ENCODE measurements at places on chromosomes 11 and 22.

- peaks cover 8% of the 10 kb centered on the region for H3K27me3 ChIP-seq
- no peaks in the 10 kb centered on the region for H3K36me3 ChIP-seq
- no peak for DNase-seq
- H3K4me3 ChIP-seq = no peak overlapping the region
Observed at GRCh38 chr11:110085255-110085838, 7.8 kb upstream of the ZC3H12C start.

- no peak for DNase-seq
- H3K4me3 ChIP-seq = no peak overlapping the region
- no peak overlapping the region for H3K27ac ChIP-seq
- no peaks in the 10 kb centered on the region for H3K36me3 ChIP-seq
- no peaks in the 10 kb centered on the region for H3K27me3 ChIP-seq
- H3K4me1 ChIP-seq = no peaks in the 10 kb centered on the region
Observed at GRCh38 chr11:14022251-14022650, 59.7 kb downstream of the SPON1 start.

GRCh38 chr11:69808667-69809086 lies 10.5 kb downstream of the FGF3 start:
- DNase-seq = no peak
- no peak overlapping the region for H3K27ac ChIP-seq
- H3K4me1 ChIP-seq = no peaks in the 10 kb centered on the region
- H3K36me3 ChIP-seq = no peaks in the 10 kb centered on the region

DNA sequence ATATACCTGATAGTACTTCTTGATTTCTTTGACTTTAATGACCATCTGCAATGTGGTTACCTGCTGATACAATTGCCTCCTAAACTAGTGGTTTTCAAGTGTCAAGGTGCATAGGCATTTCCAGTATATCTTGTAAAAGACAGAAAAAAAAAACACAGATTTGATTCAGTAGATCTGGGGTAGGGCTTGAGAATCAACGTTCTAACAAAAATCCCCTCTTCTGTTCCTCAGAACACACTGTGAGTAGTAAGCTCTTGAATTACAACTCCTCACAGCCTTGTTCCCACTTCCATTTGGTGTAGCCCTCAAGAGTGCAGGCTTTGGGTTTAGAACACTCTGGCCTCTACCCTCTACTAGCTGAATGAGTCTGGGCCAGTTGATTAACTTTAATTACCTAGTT lies 78.0 kb upstream of the CTSC start:
- peaks cover 4% of the 10 kb centered on the region for H3K36me3 ChIP-seq
- H3K4me1 ChIP-seq = peaks cover 41% of the 10 kb centered on the region
- peak overlapping the region; percentile 50 for H3K4me3 ChIP-seq
- H3K27me3 ChIP-seq = no peaks in the 10 kb centered on the region
- DNase-seq = no peak

GRCh38 chr11:65871811-65872548 lies 620 bp downstream of the EFEMP2 start:
- H3K27ac ChIP-seq = no peak overlapping the region
- DNase-seq = no peak
- peak overlapping the region; percentile 42 for H3K4me3 ChIP-seq
- no peaks in the 10 kb centered on the region for H3K27me3 ChIP-seq
- peaks cover 18% of the 10 kb centered on the region for H3K4me1 ChIP-seq

- no peak overlapping the region for H3K4me3 ChIP-seq
- H3K27me3 ChIP-seq = no peaks in the 10 kb centered on the region
- H3K4me1 ChIP-seq = no peaks in the 10 kb centered on the region
Observed at GRCh38 chr11:9739123-9739900, 75.4 kb downstream of the SWAP70 start.

DNA sequence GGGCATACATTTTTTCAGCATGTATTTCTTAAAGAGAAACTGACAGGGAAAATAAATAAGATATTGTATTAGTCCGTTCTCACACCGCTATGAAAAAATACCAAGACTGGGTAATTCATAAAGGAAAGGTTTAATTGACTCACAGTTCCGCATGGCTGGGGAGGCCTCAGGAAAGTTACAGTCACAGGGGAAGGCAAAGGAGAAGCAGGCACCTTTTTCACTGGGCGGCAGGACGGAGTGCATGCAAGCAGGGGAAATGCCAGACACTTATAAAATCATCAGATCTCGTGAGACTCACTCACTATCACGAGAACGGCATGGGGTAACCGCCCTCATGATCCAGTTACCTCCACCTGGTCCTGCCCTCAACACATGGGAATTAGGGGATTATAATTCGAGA lies 44.2 kb downstream of the PPFIA1 start:
- H3K36me3 ChIP-seq = peaks cover 6% of the 10 kb centered on the region
- no peak overlapping the region for H3K27ac ChIP-seq
- no peaks in the 10 kb centered on the region for H3K27me3 ChIP-seq
- no peak overlapping the region for H3K4me3 ChIP-seq
- DNase-seq = no peak
- peaks cover 17% of the 10 kb centered on the region for H3K4me1 ChIP-seq

GRCh38 chr11:29333993-29334775 lies 682.6 kb downstream of the KCNA4 start:
- no peak overlapping the region for H3K27ac ChIP-seq
- DNase-seq = no peak
- no peaks in the 10 kb centered on the region for H3K4me1 ChIP-seq
- no peak overlapping the region for H3K4me3 ChIP-seq
- H3K27me3 ChIP-seq = no peaks in the 10 kb centered on the region

DNA sequence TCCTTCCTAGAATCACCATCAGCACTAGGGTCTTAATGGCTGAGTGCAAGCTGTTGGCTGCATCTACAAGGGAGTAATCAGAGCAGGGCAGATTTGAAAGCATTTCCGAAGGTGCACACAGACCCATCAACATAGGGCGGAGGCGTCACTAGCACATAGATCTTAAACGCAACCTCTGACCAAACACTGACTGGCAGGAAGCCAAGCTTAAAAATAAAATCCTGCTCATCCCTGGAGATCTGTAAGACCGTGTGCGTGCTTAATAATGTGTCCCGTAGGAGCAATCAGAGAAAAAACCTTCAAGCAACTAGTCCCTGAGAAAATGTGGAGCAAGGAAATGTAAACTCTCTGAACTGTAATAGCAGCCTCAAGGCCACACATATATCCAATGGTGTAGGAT lies 470.5 kb downstream of the ETS1 start:
- H3K36me3 ChIP-seq = peaks cover 2% of the 10 kb centered on the region
- no peak overlapping the region for H3K4me3 ChIP-seq
- no peak overlapping the region for H3K27ac ChIP-seq
- H3K27me3 ChIP-seq = no peaks in the 10 kb centered on the region
- no peaks in the 10 kb centered on the region for H3K4me1 ChIP-seq
- DNase-seq = no peak

GRCh38 chr11:19803506-19803998 lies 90.9 kb downstream of the NAV2 start:
- H3K27ac ChIP-seq = no peak overlapping the region
- H3K4me3 ChIP-seq = no peak overlapping the region
- no peaks in the 10 kb centered on the region for H3K4me1 ChIP-seq
- no peaks in the 10 kb centered on the region for H3K36me3 ChIP-seq
- no peak for DNase-seq

- H3K27ac ChIP-seq = no peak overlapping the region
- H3K4me3 ChIP-seq = no peak overlapping the region
- H3K27me3 ChIP-seq = no peaks in the 10 kb centered on the region
- peaks cover 4% of the 10 kb centered on the region for H3K36me3 ChIP-seq
- no peaks in the 10 kb centered on the region for H3K4me1 ChIP-seq
Observed at GRCh38 chr22:23289851-23290724, 109.8 kb downstream of the BCR start.

- H3K27me3 ChIP-seq = peaks cover 5% of the 10 kb centered on the region
- no peak overlapping the region for H3K27ac ChIP-seq
- no peaks in the 10 kb centered on the region for H3K36me3 ChIP-seq
- no peak for DNase-seq
Observed at GRCh38 chr11:11381471-11382105, 28.5 kb upstream of the CSNK2A3 start.

- peaks cover 9% of the 10 kb centered on the region for H3K27me3 ChIP-seq
Observed at GRCh38 chr22:47724030-47724429, 961.6 kb downstream of the TBC1D22A start.

DNA sequence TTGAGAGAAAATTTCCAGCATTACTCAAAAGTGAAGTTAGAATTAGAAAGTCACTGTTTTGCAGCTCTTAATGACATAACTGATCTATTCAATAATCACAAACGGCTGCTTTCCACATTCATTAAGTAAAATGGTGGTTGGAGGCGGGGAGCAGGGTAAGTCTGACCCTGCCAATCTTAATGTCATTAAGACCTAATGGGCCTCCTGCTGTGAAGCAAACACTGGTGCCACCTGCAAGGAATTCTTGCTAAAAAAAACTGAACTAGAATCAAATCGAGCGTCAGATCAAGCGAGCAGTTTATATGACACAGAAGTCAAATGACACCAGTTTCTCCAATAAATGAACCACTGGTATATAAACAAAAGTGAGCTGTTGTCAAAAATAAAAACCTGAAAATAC lies 351.5 kb downstream of the BRD1 start:
- H3K36me3 ChIP-seq = peaks cover 8% of the 10 kb centered on the region
- no peak for DNase-seq
- no peak overlapping the region for H3K4me3 ChIP-seq
- no peak overlapping the region for H3K27ac ChIP-seq

DNA sequence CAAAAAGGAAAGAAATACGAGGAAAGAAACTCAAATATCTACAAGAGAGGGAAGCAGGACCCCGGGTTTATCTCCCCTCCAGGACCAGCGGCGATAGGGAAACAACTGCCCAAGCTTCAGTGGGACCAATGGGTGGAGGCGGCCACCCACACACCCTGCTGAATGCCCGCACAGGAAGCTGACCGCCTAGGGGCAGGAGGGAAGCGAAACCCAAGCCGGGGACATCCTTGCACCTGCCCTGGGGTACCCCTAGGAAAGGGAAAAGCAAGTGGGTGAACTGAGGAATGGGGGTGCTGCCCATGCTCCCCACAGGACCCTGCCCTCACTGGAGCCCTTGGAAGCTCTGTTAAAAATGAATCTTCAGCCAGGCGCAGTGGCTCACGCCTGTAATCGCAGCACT lies 27.6 kb upstream of the HMOX1 start:
- H3K27ac ChIP-seq = no peak overlapping the region
- no peak overlapping the region for H3K4me3 ChIP-seq
- H3K4me1 ChIP-seq = peaks cover 27% of the 10 kb centered on the region
- H3K27me3 ChIP-seq = peaks cover 18% of the 10 kb centered on the region
- H3K36me3 ChIP-seq = no peaks in the 10 kb centered on the region
- no peak for DNase-seq

DNA sequence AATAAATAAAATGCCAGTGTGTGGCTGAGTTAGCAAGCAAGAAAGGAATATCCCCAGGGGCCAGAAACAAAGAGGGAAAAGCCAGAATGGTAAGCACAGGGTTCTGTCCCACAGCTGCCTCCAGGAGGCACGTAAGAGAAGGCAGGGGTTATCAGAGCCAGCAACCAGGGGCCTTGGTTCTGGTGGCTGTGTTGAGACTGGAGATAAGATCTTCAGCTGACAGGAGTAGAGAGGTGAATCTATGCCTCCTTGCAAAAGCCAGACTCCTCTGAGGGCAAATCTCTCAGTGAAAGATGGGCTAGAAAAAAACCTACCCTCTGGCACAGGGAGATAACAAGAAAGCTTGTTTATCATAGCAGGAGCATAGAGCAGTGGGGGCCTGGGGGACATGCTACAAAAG lies 29.8 kb upstream of the NFAM1 start:
- no peaks in the 10 kb centered on the region for H3K36me3 ChIP-seq
- peaks cover 6% of the 10 kb centered on the region for H3K4me1 ChIP-seq
- no peak overlapping the region for H3K4me3 ChIP-seq
- H3K27ac ChIP-seq = no peak overlapping the region

DNA sequence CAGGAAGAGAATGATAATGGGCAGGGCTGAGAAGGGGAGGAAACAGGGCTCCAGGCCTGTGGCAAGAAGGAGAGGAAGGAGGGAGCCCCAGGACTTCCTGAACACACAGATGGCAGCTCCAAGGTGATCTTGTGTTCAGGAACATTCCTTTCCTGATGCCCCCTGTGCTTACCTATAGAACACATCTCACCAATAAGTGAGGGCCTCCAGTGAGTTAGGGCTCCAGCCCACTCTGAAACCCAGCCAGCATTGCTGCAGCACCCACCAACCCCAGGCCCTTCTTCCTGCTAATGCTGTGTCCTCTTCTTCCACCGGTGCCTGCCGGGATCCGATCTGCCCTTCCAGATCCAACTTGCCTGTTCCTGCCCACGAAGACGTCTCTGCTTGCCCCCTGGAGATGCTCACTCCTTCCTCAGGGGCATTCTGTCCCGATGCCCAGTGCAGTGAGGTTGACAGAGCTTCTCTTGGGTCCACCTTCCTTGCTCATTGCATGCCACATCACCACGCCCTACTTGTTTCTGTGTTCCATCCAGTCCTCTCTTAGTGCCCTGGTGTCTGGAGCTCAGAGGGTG lies 17.4 kb downstream of the ANKK1 start:
- H3K4me3 ChIP-seq = no peak overlapping the region
- H3K27me3 ChIP-seq = peaks cover 11% of the 10 kb centered on the region
- no peak for DNase-seq
- no peaks in the 10 kb centered on the region for H3K4me1 ChIP-seq

GRCh38 chr11:73168925-73169579 lies 26.9 kb upstream of the FCHSD2 start:
- DNase-seq = no peak
- H3K4me1 ChIP-seq = peaks cover under 1% of the 10 kb centered on the region
- H3K27ac ChIP-seq = no peak overlapping the region
- no peaks in the 10 kb centered on the region for H3K36me3 ChIP-seq
- no peaks in the 10 kb centered on the region for H3K27me3 ChIP-seq

- peak; percentile 95 for DNase-seq
- H3K4me3 ChIP-seq = peak overlapping the region; percentile 55
- no peaks in the 10 kb centered on the region for H3K36me3 ChIP-seq
Observed at GRCh38 chr11:118659314-118659952, 20.0 kb downstream of the TREH start.

GRCh38 chr11:57430952-57431351 lies 4.0 kb upstream of the SLC43A3 start:
- peaks cover 13% of the 10 kb centered on the region for H3K27me3 ChIP-seq
- no peak for DNase-seq
- H3K4me1 ChIP-seq = peaks cover 30% of the 10 kb centered on the region
- no peak overlapping the region for H3K27ac ChIP-seq

- H3K36me3 ChIP-seq = no peaks in the 10 kb centered on the region
- peaks cover 28% of the 10 kb centered on the region for H3K27me3 ChIP-seq
- peak overlapping the region; percentile 48 for H3K27ac ChIP-seq
- peak overlapping the region; percentile 89 for H3K4me3 ChIP-seq
Observed at GRCh38 chr11:130071211-130071712, 1.6 kb downstream of the APLP2 start.

- no peaks in the 10 kb centered on the region for H3K27me3 ChIP-seq
- no peaks in the 10 kb centered on the region for H3K4me1 ChIP-seq
- DNase-seq = no peak
- no peak overlapping the region for H3K4me3 ChIP-seq
- no peak overlapping the region for H3K27ac ChIP-seq
- peaks cover 2% of the 10 kb centered on the region for H3K36me3 ChIP-seq
Observed at GRCh38 chr11:74504100-74504691, 10.7 kb upstream of the LIPT2 start.
